LNCaP clone FGC (cell line): ENCODE measurements at places on chromosomes 5 and 9.

- no peak for DNase-seq
Measured at GRCh38 chr5:151295791-151296477, 7.6 kb downstream of the SLC36A3 start.

GRCh38 chr5:43231977-43232376, 40.0 kb downstream of the NIM1K start:
- no peak for DNase-seq

DNA sequence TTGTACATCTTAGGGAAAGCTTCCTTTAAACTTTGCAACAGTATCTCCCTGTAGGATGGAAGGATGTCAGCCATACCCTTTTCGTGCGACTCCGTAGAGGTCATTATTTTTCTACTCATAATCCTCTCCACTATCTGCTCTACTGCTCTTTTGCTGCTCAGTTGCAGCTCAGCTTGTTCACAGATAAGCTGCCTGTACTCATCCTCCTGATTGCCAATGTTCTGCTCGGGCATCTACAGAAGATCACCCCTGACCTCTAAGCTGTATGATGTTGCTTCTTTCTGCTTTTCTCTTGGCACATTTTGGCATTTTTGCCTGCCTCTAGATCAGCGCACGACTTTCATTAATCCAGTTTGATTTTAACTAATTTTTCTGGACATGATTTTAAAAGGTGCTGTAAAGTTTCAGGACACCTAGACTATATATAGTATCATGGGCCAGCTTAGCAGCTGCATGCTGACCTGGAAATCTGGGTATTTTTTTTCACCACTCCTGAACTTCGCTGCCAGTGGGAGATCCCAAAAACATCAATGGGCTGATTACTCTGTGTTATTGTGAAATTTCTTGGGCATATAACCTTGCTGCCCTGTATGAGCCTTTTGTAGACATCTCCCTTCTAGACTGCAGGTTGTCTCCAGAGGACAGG, 131.2 kb upstream of the ZNF608 start:
- DNase-seq, result no peak

DNA sequence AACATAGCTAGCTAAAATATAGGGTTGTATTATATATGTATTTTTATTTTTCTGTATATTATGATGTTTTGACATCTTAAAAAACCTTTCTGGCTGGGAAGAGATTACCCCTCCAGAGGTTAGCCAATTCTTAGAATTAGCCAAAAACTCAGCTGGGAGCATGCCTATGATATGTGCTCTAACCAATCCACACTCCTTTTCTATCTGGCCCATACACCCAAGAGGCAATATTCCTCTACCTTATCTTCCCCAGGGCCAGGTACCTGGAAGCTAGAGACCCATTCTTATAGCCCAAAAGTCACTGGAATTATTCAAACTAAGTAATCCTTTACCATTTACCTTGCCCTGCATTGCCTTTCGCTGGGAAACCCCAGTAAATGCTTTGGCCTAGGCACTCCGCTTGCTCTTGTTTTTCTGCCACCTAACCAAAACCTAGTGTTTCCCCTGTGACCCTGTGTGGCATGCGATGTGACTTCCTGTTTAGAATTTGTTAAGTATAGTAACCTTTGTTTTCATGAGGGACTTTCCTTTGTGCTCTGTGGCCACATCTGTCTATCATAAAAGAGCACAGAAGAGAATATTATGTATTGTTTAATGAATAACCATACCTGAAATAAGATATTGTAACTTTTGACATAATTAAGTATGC, 37.4 kb downstream of the CSNK1G3 start:
- no peak for DNase-seq

DNA sequence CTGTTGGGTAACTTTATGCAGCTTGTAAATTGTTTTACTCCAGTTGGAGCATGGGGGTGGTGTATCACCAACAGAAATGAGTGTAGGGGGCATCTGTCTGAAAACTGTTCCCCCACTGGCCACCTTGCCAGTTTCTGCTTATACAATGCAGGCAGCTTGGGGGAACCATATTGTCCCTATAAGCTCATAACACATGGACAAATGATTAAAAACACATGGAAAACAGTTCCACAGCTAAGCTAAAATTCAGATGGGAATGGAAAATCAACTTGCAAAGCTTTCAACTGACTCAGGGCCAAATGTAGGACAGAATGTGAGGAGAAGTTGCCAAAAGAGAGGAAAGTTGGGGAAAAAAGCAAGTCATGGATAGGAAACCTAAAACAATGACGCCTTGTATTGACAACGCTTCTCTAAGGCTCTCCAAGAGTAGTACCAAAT, 7.9 kb upstream of the CER1 start:
- DNase-seq, result no peak

DNA sequence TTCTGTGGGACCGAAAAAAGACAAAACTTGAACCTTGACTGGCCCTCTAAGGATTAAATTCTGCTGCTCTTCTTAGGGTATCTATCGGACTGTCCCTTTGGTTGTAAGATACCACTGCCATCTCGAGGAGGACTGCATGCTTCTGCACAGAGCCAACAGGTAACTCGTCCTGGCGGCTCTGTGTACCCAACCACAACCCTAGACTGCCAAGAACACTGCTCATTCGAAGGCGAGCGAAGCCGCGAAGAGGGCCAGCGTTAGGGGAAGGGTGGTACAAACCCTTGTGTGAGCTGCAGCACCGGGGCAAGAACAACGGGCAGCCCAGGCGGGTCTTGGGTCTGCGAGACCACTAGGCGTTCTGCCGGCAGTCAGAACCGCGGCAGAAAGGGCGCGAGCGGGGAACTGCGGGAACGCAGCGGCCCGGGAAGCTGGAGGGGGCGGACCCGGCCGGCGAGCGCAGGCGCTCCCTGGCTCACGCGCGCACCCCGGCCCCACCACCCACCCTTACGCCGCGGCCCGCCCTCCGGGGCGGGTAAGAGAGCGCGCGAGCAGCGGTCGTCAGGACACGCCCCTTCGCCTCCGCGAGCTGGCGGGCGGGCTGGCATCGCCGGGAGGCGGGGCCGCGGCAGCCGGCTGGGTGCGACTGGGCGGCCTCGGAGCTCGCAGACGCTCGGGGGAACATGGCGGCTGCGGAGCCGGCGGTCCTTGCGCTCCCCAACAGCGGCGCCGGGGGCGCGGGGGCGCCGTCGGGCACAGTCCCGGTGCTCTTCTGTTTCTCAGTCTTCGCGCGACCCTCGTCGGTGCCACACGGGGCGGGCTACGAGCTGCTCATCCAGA, at the start of gene ISOC1:
ISOC1 (plus strand) TSS at position 663 of the 837 bp plus-strand sequence; CDS start at position 681, 18 bp downstream.
- peak; percentile 55 for DNase-seq

GRCh38 chr5:84589926-84590325, 205.2 kb upstream of the EDIL3 start:
- DNase-seq, result no peak

DNA sequence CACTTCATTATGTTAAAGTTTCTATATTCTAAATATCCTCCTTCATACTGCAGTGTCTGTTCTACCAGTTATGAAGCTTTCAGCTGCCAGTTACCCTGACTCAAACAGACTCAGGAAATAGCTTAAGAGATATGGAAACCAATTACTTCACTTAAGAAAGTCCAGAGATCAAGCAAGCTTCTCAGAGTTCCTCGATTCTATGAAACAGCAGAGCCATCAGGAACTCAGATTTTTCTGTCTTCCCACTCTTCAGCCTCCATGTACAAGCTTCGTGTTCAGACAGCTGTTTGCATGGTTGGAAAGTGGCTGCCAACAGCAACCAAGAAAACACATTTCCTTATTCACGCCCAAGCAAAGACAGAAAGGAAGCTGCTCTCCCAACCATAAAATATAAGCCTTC, 216.1 kb downstream of the ACTL7B start:
- DNase-seq, result no peak

- DNase-seq, result no peak
Measured at GRCh38 chr5:175821790-175822211, 49.6 kb upstream of the CPLX2 start.

DNA sequence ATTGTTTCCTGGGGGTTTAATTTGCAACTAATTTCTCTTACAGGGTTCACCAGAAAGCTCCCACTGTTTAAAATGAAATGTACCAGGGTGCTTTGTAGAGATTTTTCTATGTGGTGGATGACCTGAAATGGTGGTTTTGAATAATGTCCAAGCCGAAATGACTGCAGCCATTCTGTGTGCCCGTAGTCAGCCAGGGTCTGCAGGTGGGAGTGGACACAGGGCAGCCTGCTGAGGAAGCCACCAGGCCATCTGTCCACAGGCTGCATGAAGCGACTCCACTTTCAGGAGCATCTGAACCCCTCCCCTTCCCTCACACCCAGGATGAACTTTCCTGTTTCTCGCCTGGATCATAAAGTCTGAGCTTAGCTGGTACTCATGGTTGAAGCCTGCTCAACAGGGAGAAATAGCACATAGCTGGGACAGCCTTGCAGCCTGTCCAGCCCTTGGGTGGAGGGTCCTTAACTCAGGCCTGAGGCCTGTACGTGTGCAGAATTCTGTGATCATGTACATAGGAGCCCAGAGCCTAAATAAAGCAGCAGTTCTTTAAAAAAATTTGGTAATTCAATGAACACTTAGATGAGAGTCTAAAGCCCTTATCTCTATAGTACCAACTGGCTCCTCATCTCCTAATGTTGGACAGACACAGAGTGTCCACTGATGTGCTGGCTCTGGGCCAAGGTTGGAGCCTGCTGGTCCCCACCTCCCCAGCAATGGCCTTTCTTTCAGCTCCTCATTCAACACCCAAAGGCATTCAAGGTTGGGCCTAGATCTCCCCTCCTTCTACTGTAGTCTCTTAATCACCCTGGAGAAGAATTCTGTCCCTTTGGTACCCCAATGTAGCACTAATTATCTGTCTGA, 72.8 kb downstream of the SHB start:
- DNase-seq, result no peak

GRCh38 chr9:69155341-69156030, 18.6 kb upstream of the TJP2 start:
- no peak for DNase-seq

- DNase-seq, result no peak
Measured at GRCh38 chr9:101758304-101758930, 20.0 kb upstream of the GRIN3A start.

- no peak for DNase-seq
Measured at GRCh38 chr5:74056789-74057164, 430.8 kb downstream of the ARHGEF28 start.

DNA sequence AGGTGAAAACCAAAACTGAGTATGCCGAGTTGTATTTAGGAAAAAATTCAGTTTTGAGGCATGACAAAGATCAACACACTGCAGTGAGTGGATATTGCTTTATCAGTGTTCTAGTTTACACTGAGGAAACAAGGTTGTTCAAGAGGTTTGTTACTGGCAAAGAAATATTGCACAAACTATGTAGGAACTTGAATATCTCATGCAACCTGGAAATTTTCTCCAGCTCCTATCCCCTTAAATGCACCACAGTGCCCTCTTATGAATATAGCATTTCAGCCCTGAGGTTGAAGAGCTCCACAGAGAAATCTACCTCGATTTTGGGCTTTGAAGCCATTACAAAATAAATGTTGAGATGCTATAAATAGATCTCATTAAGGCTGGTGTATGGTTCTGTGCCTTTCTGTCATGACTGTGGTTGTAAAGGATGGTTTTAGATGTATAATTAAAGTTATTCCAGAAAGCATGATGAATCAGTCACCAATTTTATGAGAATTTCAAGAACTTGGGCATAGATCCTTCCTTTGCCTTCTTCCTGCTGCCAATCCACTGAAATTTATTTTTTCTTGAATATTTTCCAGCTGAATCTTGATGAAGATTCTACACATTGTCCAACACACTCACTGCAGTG, 159.3 kb downstream of the SPATA31D1 start:
- DNase-seq, result no peak

- no peak for DNase-seq
Measured at GRCh38 chr5:45372629-45373028, 323.6 kb downstream of the HCN1 start.

GRCh38 chr9:106886111-106887046, 23.4 kb downstream of the ZNF462 start:
- DNase-seq, result no peak

DNA sequence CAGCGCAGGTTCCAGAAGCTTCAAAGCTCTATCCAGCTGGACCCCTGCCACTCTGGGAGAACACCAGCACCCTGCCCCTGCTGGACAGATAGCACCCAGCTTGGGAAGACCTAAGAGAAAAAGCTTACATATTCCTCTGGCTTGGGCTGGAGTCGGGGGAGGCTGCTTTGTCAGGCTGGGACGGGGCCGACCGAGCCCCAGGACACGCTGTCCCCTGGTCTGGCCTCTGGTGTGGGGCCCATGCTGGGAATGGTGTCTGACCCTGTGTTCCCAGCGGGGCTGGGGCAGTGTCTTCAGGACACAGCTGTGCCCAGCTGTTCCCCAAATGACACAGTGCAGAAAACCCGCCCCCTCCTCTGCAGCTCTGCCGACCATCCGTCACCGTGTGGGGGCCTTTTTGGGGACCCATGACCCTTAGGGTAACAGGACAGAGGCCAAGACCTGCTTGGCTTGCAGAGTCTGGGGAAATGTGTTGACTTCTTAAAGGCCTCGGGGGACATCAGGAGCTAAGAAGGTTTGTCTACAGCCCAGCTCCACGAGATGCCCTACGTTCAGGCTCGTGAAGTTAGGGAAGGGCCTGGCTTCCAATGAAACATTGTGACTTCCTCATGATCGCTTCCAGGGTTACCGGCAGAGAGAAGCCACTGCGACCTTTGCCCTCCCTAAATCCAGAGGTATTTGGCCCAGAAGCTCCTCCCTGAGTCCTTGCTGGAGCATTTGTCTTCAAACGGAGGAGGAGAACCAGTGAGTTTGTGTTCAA, 20.4 kb upstream of the SLC2A6 start:
- DNase-seq, result no peak
